Hepatocyte (in vitro differentiated cells): ENCODE measurements at places on chromosomes 6 and 20. TPM values are rescaled to one million over a fixed set of nuclear protein-coding genes. Genes with fewer than 3 reads are reported as not detected.

TAAR8 gene
- not detected in 2 replicates for polyA plus RNA-seq

RSPO4 gene
- 0.41 and 2.4 TPM in 2 replicates for polyA plus RNA-seq

RAET1L gene
- not detected in 2 replicates for polyA plus RNA-seq

ISM1 gene
- polyA plus RNA-seq: 0.76 and 1.7 TPM in 2 replicates

CLIC5 gene
- 6.0 and 10.1 TPM in 2 replicates for polyA plus RNA-seq

GJA1 gene
- polyA plus RNA-seq: 86.0 and 91.5 TPM in 2 replicates

BPIFB4 gene
- polyA plus RNA-seq: not detected in 2 replicates

SCGN gene
- 14.2 and 33.0 TPM in 2 replicates for polyA plus RNA-seq

DNA sequence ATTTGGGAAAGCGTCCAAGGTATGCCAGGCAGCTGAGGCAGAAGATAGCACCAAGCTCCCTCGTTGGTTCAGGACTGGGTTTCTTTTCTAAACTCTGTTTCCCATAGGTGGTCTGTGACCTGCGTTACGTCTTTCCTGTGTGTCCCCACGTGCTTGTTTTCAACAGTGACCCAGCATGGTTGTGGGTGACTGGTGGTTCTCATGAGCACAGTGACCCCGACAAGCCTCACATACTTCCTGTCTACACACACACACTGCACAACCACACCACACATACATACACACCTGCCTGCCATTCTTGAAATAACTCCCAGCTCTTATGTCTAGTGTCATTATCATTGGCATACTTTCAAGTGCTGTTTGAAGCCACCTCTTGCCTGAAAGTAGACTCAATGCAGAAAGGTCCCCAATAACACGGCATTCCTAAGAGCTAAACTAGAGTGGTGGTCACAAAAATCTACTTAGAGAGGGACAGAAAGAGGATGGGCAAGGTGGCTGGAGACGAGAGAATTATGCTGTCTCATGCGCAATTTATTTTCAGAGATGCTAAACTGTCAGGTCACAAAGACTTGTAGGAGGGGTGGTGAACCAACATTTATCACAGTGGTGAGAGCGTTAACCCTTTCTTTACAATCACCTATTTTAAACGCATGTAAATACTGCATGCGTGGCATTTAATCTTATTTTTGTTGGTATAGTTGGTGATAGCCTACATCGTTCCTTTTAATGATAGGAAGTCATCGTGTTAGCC is 66.7 kb downstream of the GCNT2 start:
- no peak for DNase-seq

DNA sequence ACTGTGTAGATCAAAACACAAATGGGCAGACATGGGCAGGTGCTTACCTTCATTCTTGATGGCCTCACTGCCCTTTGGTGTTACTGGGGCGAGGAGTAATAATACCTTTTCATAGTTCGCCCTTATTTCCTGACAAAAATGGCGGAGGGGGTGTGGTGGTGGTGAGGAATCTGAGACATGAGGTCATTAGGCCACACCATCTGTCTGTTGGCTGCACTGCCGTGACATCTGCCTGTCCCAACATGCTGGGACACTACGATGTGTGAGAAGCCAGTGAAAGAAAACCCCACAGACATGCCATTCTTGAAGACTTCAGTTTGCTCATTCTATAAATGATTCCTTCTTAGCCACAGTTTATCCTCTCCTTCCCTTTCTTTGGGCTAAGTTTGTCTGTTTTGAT is 13.4 kb upstream of the MAPRE1 start:
- DNase-seq: no peak

DNA sequence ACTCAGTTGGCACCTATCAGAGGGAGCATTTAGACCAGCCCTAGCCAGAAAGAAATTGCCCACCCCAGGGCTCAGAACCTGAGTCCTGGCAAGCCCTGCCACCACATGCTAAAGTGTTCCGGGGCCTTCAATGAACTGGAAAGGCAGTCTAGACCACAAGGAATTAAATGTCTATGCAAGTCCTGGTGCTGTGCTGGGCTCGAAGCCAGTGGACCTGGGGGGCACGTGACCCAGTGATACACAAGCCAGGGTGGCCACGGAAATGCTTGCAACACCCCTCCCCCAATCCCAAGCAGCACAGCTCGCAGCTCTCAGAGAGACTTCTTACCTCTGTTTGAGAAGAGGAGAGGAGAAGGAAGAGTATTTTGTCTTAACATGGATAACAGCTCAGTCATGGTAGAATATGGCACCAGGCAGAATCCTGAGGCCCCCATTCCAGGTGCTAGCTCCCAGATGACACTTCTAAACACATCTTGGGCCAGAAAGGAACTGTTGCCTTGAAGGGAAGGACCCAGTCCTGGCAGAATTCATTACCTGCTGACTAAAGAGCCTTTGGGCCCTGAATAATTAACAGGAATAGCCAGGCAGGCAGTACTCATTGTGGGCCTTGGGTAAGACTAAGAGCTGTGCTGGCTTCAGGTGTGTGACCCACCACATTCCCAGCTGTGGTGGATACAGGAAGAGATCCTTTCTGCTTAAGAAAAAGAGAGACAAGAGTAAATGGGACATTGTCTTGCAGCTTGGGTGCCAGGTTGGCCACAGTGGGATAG is 111.3 kb downstream of the BTBD9 start:
- DNase-seq: no peak

- peak; percentile 72 for DNase-seq
Observed at GRCh38 chr20:36808317-36809257, 35.0 kb upstream of the DSN1 start.

GRCh38 chr20:60808003-60808672 is 443.9 kb upstream of the CDH4 start:
- DNase-seq: no peak

GRCh38 chr6:48151142-48151541 is 40.1 kb upstream of the PTCHD4 start:
- DNase-seq: no peak

DNA sequence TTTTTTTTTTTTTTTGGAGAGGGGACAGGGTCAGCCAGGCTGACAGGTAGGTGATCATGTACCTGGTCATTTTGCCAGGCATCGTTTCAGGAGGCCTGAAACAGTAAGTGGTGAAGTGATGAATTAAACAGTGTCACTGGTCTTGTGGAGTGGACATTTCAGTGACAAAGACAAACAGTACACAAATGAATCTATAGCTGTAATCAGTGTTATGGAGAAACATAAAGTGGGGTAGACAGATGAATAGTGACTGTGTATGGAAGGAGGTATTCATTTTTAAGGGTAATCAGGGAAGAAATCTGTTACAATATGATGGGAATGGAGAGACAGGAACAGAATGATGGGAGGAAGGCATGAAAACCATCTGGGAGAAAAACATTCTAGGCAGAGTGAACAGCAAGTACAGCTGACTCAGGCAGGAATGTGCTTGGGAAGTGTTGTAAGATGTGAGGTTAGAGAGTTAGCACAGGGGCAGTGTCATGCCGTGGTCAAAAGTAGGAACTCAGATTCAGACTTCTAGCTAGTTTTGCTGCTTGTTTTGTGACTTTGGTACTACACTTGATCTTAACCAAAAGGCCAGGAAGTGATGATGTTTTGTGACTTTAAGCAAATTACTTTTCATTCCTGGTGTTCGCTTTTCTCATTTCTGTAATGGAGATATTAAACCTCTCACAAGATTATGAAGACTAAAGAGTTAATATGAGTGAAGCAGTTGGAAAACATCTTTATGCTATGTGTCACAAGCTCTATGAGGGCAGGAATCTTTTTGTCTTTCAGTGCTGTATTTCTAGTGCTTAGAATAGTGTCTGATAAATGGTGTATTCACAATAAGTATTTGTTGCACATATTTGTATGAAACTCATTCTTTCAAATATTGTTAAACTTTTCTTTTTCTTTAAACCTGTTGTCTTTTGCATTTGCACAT is 43.4 kb downstream of the QKI start:
- DNase-seq: peak; percentile 39

- DNase-seq: no peak
Observed at GRCh38 chr20:47598911-47599744, 97.4 kb downstream of the NCOA3 start.

DNA sequence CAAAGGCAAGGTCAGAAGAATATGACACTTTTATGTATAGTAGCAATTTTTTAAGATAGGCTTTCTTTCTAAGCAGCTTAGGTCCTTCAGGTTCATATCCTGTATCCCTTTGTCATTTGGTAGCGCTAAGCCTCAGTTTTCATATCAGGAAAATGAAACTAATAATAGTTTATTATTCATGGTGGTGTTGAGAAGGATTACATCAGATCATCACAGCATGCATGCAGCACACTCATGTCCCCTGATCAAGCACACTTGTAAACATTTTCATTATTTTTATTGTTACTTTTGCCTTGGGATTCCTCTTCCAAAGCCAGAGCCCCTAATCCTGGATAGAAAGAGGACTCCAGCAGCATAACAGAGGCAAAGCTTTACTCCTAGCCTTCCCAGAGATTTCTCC is 70.2 kb upstream of the ADGRF1 start:
- no peak for DNase-seq

DNA sequence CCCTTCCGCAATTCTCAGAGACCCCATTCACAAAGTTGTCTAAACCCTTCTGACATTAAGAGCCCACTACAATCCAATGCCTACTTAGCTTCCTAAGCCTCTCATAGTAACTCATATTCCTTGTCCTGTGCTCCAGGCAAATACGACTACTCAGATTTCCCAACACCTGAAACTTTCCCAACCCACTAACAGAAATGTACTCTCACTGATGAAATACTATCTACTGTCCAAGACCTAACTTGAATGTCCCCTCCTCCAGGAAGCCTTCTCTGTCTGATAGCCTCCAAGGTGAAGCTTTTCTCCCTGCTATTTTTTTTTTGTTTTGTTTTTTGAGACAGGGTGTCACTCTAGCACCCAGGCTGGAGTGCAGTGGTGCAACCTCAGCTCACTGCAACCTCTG is 30.4 kb downstream of the GPLD1 start:
- DNase-seq: no peak

- DNase-seq: peak; percentile 94
Observed at GRCh38 chr20:32358883-32359632, 927 bp downstream of the ASXL1 start.

DNA sequence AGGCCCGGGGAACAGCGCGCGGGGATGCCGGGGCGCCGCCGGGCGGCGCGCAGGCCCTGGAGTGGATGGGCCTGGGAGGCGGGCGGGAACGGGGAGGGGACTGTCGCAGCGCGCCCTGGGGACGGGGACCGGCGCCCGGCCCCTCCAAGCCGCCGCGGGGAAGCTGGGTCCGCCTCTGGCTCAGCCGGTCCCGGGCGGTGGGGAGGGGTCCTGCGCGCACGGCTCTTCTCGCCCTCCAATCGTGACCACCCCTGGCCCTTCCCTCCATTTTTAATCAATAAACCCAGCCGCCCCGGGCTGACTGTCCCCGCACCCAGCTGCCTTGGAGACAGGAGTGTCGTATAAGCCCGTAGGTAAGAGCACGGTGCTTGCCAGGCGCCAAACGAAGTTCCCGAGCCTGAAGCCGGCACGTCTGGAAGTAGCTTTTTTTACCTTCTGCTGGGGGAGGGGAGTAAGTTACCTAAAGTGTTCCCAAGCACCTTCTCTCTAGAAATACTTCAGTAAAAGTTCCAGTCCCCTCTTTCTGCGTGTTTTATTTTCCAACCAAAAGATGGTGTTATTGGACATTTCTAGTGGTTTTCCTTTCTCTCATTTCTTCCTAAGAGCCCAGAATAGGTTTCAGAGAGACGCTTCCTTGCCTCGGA is 780 bp upstream of the TAF4 start:
- DNase-seq: peak; percentile 76

DNA sequence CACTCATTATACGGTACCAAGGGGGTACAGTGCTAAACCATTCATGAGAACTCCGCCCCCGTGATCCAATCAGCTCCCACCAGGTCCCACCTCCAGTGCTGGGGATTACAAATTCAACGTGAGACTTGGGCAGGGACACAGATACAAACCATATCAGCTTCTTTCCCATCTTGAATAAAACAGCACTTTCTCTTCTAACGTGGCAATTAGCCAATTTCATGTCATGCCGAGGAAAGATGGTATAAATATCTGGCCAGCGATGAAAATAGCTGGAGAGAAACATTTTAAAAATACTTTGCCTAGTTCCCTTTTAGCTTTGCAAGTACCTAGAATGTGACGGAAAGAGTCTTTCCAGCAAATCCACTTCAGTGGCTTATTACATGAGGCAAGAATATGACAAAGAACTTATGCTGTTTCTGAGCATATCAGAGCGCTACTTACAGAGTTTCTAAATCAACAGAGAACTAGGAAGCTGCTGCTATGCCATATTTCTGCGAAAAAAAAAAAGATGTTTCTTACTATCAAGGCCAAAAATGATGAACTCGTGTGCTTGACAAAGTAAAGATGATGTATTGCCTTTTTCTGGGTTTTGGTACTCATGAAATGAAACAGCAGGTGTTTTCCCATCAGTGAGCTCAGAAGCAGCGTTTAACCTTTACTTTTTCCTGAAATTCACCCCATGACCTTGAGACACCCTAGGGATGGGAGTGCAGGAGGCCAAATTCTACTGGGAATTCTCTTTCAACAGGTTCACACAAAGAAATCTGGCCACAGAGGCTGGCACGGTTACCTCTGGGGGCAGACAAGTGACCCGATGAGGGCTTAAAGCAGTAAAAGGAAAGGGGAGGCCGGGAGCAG is 37.9 kb downstream of the AGPAT4 start:
- DNase-seq: no peak

GRCh38 chr20:32445539-32446273 is 87.6 kb downstream of the ASXL1 start:
- peak; percentile 61 for DNase-seq

DNA sequence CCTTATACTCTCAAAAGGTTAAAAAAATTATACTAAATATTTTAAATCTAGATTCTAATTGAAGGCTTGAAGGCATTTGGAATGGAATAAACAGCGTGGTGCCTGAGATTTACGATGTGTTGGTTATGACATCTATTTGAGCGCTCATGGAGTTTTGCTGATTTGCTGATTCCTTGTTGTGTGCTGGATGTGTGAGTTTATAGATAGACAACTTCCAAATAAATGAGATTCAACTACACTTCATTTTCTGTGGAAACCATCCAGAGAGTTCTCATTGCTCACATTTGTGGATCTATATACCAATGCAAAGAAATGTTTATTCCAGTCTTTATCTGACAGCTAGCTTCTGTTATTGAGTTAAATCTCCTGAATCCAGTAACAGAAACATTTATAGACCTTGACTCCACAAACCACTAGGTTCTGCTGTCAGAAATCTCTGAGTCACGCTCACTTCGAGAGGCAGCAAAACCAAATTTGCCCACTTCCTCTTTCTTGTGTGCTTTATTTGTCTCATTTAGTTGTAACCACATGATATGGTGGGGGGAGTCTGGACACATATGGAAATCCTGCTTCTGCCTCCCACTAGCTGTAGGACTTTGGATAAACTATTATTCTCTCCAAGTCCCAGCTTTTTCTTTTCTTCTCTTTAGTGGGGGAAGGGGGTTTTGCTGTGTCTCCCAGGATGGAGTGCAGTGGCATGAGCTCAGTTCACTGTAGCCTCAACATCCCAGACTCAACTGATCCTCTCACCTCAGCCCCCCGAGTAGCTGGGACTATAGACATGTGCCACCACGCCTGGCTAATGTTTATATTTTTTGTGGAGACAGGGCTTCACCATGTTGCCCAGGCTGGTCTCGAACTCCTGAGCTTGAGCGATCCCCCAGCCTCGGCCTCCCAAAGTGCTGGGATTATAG is 54.5 kb downstream of the IPCEF1 start:
- peak; percentile 25 for DNase-seq

GRCh38 chr6:20870493-20870892 is 336.2 kb downstream of the CDKAL1 start:
- DNase-seq: no peak
